Stimulated activated CD8-positive, alpha-beta memory T cell treated with anti-CD3 and anti-CD28 coated beads, Interleukin-7, amount 100 ng/mL, for 1 hour (primary cell): ENCODE measurements at places on chromosomes 6 and 20.

DNA sequence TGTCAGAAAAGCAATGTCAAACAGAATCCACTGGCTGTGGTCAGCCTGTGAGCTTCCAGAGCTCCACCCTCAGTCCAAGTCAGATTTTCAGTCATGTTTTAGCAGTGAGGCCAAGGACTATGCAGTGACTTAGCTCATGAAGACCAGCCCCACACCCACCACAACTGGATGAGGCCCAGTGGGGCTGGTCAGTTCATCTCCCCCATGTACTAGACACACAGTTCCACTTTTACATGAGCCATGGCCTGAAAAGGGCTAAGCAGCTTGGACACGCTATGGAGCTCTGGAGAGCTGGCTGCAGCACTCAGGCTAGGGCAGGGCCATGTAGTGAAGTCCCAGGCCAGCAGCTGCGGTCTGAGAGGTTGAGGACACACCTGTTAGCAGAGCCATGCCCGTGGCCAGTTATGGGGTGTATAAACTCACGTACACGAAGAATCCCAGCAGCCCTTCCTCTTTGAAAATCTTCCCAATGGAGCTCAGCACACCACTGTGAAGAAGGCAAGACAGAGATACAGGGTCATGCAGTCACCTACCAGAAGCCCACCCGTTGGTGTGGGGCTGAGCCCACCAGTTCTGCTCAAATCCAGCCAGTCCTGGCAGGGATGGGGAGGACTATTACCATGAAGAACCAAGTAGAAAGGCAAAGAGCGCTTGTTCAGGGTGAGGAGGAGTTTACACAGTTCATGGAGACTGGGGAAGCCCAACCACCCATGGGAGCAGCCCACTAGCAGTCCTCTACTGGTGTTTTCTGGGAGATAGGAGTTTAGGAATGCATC, 10.6 kb downstream of the MTCH1 start:
- no peak for DNase-seq

- DNase-seq = no peak
These were observed 14.2 kb upstream of the FAM8A1 start for GRCh38 chr6:17585766-17586490.

GRCh38 chr20:41242352-41242751, 75.2 kb downstream of the ZHX3 start:
- no peak for DNase-seq

GRCh38 chr6:158665332-158665731, 15.5 kb downstream of the SYTL3 start:
- DNase-seq = no peak

DNA sequence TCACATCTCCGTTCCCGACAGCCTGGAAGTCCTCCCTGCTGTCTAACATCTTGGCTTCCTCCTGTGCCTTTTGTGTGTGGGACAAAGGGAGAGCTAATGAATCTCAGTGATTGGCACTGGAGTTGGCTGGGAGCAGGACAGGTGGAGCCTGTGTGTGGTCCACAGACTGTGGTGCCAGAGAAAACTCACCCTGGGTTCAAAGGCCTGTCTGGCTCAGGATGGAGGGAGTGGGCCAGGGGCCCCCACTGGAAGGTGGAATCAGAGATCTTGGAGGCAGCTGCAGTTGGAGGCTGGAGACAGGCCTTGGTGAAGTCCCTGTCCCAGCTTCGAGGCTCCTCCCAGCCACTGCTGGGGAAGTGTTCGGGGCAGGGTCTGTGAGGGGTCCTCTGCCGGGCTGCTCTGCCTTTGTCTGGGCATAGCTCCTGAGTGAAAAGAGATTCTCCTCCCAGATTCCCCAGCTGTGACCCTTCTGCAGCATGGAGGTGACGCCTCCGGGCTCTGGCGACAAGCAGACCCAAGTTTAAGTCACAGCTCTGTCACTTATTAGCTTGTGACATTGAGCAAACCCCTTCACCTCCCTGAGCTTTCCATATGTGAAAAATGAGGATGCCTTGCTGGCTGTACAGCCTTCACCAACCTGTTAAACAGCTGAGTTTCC, 13.9 kb upstream of the ITPR3 start:
- no peak for DNase-seq

DNA sequence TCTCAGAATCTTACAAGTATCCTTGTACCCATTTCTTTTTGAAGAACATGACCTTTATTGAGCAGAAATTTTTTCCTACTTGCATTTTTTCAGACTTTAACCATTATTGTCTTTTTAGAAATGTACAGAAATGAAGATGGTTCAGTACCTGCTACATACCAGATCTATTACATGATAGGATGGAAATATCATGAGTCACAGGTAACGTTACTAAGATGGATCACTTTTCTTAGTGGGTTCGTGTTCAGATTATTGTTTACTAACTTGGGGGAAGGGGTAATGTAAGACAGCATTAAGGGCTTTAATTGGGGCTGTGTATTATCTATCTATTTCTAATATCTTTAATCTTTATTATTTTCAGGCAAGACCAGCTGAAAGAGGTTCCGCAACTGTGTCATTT, 31.9 kb downstream of the NDUFAF5 start:
- DNase-seq = no peak

DNA sequence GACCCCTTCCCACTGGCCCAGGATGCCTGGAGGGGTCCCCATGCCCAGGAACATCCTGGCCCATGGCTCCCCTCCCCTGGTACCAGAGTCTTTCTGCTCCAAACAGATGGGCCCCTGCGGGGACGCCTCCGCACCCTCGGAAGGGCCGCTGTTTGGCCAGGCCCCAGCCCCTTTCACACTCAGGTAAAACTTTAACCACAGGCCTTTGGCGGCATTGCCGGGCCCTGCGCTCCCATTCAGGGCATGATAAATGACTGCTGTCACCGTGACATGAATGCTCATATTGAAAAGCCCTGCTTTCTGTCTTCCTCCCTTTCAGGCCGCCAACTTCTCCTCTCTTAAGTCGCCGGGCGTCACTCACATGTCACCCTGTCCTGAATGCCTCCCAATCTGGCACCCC, 141.5 kb upstream of the TOP1 start:
- DNase-seq = no peak

GRCh38 chr20:23156170-23156841, 70.2 kb upstream of the CD93 start:
- no peak for DNase-seq

GRCh38 chr6:3291346-3291745, 32.6 kb downstream of the PSMG4 start:
- no peak for DNase-seq

- DNase-seq = no peak
These were observed 28.0 kb downstream of the STX11 start for GRCh38 chr6:144178323-144178722.

- DNase-seq = no peak
These were observed 8.6 kb downstream of the DTNBP1 start for GRCh38 chr6:15654250-15654649.

DNA sequence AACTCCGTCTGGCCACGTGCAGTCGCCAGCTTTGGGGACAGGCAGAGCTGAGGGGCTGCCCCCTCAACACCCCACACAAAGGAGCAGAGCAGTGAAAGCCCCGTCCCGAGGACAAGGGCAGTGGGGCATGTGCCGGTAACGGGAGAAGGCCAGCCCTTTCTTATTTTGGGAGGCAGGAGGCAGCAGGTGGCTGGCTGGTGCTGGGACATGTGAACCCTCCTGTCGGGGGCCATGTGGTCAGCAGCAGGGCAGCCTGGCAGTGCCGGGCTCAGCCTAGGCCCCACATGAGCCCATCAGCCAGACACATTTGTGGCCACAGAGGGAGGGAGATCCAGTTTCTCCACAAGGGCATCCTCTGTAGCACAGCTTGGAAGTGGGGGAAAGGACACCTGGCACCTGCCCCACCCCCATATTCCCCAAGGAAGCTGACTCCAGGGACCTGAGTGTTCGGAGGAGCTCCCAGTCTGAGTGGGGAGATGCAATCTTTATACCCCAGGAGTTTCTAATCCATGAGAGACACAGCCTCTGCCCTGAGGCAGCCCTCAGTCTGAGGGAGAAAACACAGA, 137.6 kb downstream of the MRPL14 start:
- DNase-seq = no peak

DNA sequence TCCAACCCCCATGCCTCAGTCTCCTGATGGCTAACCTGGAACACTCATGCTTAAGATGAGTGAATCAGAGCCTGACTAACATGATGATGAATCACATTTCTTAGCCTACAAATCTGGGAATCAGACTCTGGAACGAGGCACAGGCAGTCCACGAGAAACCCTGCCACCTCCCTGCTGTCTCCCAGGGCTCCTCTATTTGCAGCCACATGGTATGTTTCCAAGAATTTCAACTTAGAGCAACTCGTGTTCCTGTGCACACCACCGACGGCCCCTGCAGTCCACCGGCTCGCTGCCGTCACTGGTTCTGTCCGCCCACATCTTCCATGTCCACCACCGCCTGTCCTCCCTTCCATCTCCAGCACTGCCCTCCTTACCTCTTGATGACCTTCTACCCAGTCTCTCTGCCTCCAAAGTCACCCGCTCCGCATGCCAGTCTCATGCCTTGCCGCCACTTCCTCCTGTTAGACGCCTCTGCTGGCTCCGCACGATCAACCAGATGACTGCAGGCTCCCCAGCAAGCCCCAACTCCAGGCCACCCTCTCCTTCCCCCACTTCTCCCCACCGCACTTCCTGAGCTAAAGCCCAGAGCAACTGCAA, 87.6 kb downstream of the AGPAT4 start:
- DNase-seq = no peak

DNA sequence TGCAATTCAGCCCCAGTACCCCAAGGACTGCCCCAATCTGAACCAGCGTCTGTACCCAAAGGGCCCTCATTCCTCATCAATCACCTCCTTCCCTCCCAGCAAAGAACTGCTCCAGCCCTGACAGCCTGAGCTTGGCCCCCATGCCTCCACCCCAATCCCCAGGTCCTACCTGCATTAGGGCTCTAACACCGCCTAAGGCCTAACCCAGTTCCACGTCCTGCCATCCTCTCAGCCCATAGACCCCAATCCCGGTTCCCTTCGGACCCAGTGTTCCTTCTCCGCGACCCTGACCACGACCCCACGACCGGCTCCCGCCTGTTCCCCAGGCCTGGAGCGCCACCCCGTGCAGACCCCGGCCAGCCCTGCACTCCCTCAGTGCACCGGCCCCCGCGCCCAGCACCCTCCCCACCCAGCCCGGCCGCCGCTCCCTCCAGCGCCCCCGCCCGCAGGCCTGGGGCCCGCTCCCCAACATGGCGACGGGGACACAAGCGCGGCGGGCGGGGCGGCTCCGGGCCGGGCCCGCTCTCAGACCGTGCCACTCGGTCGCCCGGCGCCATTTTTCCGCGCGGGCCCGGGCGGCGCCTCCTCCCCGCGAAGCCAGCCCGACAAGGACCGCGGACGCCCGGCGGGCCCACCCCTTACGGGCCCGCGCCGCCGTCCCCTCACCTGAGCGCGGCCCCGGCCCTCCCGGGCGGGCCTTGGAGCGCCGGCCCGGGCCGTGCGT, 483 bp downstream of the NCOA6 start:
- DNase-seq = peak; percentile 39

DNA sequence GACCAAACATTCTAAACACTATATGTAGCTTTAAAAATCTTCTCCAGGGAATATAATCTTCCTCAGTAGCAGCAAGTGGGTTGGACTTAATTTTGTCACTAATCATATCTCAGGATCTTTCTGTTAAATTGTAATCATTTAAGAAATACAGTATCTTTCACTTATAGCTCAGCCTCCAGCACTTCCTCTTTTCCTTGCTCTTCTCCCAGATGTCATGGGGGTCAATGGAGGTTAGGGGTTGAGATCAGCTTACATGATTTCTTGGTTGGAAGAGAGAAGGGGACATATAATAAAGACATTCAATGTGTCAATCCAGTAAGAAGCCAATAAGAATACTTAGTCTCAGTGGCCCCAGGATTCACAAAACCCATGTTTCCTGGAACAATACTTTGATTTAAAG, 15.7 kb upstream of the REPS1 start:
- no peak for DNase-seq

GRCh38 chr6:36631326-36632011, 37.3 kb downstream of the SRSF3 start:
- DNase-seq = no peak

DNA sequence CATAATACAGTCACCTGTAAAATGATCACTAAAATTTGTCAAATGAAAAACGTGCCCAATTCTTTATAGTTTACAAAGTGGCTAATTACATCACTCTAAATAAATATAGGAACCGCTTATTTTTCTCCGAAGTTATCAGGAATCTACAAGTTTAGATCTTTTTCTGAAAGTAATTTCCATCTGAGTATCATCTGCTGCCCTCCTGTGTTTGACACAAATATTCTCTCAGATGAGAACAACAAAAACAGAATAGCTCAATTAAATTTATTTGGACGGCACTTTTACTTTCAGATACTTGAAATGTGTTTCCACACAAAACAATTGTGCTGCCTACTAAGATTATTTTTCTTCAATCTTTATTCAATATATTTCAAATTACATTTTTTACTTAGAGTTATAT, 5.0 kb downstream of the SF3B5 start:
- DNase-seq = no peak

- DNase-seq = no peak
These were observed 690.7 kb downstream of the DOK5 start for GRCh38 chr20:55166063-55166462.

DNA sequence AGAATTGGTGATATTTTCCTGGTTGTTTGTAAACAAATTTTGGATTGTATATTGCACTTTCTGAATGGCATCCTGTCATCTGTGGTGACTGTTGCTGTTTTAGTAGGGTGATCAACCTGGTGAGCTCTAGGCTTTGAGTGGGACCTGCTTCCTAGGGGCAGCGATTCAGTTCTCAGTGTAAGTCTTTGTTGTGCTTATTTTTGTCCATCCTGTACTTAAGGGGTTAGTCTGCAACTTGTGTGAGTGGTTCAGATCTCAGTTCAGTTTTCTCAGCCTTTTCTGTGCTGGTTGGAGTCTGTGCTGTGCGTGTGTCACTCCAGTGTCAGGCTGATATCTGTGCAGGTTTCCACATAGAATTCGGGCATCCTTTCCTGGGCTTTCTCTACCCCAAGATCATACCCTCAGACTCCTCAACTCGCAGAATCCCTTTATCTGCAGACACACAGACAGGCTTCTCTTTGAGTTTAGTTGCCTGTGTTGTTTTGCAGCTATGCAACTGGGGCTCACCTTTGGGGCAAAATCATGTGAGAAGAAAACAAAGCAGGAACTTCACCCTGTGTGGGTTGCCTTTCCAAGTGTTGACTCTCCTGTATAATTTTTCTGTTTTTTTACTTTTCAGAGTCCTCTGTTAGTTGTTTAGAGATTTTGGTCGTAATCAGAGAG, 177.7 kb downstream of the FARS2 start:
- DNase-seq = no peak

DNA sequence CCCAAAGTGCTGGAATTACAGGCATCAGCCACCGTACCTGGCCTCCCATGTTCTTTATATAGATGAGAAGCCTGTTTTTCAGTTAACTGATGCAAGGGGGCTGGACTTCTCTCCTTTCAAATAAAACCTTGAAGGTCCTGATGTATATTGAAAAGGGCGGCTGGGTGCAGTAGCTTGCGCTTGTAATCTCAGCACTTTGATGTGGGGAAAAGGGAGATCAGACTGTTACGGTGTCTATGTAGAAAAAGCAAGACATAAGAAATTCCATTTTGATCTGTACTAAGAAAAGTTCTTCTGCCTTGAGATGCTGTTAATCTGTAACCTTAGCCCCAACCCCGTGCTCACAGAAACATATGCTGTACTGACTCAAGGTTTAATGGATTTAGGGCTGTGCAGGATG, 16.1 kb upstream of the SAMHD1 start:
- DNase-seq = no peak
